ENCODE measurements at places on chromosomes 11 and 22.

GRCh38 chr22:46050451-46050845 lies 73.5 kb upstream of the WNT7B start:
- ATAC-seq: no peak

GRCh38 chr11:102846292-102846691 lies 2.9 kb upstream of the MMP3 start:
- ATAC-seq: no peak

- ATAC-seq: no peak
Measured at GRCh38 chr22:49170053-49170452, 657.6 kb downstream of the BRD1 start.

DNA sequence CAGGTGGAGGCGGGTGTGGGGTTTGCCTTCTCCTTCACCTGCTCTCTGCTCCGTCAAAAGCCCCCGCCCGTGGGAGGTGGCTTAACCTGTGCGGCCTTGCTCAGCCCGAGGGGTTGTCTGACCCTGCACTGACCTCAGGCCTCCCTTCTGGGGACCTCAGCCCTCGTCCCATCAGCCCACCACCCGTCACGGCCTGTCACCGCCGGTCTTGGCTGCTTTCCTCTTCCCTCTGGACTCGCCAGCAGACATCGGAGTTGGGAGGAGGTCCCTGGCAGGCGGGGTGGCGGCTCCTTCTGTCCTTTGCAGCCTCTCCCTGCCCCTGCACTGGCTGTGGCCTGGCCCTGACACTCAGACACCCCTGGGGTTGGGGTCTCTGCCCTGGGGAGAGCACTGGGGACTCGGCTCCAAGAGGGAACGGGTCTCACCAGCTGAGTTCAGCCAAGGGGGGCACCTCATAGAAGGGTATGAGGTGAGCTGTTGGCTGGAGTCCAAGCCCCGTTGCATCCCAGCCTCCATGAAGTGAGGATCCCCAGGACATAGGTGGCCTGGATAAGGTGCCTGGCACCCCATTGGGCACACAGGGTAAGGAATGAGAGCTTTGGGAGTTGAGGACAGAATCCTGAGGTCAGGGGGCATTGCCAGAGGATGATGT lies 999.6 kb downstream of the BRD1 start:
- ATAC-seq: no peak

DNA sequence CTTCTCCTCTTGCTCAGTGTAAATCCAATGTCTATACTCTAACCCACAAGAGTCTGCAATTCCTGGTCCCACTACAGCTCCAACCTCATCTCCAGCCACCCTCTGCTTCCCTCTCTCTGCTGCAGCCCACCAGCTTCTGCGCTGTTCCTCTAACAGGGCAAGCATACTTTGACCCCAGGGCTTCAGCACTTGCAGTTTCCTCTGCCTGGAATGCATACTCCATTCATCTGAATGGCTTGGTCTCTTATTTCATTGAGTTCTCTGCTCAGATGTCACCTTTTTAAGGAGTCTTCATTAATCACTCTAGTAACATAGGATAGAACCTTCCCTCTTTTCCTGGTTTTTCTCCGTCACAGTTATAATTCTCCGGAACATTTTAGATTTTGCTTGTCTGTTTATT lies 141.6 kb downstream of the BUD13 start:
- ATAC-seq: no peak

GRCh38 chr11:304915-305843 lies 2.4 kb upstream of the IFITM2 start:
- ATAC-seq: peak; percentile 61

DNA sequence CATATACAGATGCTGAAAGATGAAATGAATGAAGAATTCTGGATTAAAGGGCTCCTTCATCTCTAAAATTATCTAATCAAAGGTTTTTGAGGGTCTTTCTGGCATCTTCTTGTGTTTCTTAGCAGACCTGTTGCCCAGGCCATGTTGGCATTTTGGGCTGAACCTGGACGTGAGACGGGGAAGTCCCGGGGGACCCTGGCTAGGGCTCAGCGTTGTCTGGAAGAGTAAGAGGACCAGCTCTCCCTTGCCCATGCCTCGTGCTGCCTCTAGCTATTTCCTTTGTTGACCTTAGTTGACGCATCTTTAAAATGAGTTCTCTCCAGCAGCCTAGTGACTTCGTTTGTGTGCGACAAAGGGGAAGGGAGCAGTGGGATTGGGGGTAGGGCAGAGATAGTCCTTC lies 152.2 kb downstream of the ST3GAL4 start:
- ATAC-seq: no peak

- no peak for ATAC-seq
Measured at GRCh38 chr11:77036398-77036797, 2.2 kb downstream of the B3GNT6 start.

DNA sequence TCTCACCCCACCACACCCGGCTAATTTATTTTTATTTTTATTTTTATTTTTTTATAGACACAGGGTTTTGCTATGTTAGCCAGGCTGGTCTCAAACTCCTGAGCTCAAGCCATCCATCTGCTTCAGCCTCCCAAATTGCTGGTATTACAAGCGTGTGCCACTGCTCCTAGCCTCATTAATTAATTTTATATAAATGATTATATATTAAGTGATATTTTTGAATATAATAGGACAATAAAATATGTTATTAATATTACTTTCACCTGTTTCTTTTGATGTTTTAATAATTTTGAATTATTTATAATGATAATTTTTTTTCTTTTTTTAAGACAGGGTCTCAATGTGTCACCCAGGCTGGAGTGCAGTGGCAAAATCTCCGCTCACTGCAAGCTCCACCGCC lies 2.2 kb upstream of the SEC14L4 start:
- no peak for ATAC-seq

- no peak for ATAC-seq
Measured at GRCh38 chr11:44065161-44065661, 859 bp upstream of the ACCS start.

GRCh38 chr11:30143098-30143705 lies 87.6 kb upstream of the FSHB start:
- ATAC-seq: peak; percentile 76

- no peak for ATAC-seq
Measured at GRCh38 chr11:98296091-98296880, 724.5 kb upstream of the CNTN5 start.

DNA sequence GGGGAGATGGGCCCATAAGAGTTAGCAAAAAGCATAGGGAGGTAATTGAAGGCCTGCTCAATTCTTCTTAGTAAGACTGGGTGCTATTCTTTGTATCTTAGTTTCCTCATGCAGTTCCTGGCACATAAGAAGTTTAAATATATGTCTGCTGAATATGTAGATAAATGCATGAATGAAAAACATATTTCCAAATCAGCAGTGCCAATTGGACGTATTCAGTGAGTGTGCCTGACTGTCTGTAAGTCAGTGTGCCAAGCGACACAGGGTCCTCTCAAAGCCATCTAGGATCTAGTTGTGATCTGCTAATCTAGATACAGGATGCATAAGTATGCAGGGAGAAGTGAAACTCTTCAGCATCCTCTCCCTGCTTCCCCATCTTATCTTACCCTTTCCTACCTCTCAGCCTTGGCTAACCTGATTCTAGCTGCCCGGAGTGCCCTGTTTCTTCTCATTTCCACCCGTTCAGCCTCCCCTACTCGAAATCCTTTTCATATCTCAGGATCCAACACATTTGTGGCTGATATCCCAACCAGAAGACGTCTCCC lies 91.1 kb upstream of the SORL1-AS1 start:
- no peak for ATAC-seq

DNA sequence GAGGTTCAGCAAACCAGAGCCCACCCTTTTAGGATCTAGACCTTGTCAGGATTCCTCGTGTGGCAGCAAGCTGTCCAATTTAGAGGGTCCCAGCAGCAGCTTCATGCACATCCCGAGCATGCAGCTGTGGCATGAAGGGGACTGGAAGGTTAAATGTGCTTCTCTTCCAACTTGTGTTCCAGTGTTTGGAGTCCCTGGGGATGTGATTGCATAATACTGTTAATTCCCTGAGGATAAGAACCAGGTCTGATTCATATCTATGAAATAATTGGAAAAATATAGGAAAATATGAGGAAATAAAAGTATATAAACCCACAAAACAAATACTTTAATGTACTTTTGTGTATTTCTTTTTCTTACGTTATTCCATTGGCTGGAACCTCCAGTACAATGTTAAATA lies 130.5 kb downstream of the MORC2 start:
- ATAC-seq: no peak

- ATAC-seq: peak; percentile 75
Measured at GRCh38 chr11:86069408-86070101, 671 bp upstream of the PICALM start.

DNA sequence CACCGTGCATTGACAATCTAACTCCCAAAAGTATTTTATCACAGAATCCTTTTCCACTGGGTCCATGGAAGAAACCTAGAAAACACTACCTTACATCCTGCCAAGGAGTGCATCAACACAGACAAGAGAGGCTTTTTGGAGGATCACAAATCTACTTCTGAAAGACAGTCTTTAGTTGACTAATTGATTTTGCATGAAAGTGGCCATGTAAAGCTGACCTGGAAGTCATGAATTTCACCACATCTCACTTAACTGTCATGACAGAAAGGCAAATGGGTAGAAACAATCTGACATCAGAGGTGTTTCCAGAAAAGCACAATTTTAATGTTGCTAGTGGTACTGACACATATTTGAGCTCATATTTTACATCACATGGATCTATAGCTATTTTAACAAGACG lies 101.6 kb downstream of the FAM76B start:
- ATAC-seq: no peak

GRCh38 chr22:20566420-20567260 lies 59.2 kb downstream of the MED15 start:
- peak; percentile 27 for ATAC-seq

DNA sequence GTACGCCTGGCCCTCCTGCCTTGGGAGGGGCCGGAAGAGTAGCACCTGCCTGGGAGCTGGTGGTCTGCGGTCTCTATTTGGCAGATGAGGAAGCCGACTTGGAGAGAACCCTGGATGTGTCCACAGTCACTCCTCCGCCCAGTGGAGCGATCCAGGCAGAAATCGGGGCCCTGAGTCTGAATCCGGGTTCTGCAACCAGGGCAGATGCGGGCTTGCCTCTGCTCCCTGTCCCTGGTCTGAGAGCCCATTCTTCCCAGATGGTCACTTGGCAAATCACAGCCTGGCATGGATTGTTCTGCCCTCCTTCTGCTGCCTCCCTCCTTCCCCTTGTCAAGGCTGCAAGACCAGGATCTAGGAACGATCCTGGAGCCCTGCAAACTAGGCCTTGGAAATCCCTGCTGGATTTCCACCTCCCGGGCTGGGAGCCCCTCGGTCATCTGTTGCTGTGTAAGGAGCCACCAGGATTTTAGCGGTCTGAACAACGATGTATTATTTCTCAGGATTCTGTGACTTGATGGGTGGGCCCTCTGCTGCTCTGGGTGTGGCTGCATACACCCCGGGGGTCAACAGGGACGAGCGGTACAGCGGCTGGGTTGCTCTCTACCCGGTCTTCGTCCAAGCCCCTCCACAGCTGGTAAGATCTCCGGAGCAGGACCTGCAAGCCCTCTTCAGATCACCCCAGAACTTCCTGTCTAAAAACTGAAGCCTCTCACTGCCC lies 2.0 kb upstream of the ASCL2 start:
- ATAC-seq: no peak
